ENCODE measurements at places on chromosomes 4 and X. TPM values are rescaled to one million over a fixed set of nuclear protein-coding genes. Genes with fewer than 3 reads are reported as not detected.

SOX3 gene
- total RNA-seq = 2.3 TPM

ELF4 gene
- total RNA-seq = 3.7 TPM

MFAP3L gene
- total RNA-seq = 18.2 TPM

TLR1 gene
- 11.0 TPM for total RNA-seq

PDLIM3 gene
- 45.3 TPM for total RNA-seq

FOXR2 gene
- total RNA-seq = not detected

DNA sequence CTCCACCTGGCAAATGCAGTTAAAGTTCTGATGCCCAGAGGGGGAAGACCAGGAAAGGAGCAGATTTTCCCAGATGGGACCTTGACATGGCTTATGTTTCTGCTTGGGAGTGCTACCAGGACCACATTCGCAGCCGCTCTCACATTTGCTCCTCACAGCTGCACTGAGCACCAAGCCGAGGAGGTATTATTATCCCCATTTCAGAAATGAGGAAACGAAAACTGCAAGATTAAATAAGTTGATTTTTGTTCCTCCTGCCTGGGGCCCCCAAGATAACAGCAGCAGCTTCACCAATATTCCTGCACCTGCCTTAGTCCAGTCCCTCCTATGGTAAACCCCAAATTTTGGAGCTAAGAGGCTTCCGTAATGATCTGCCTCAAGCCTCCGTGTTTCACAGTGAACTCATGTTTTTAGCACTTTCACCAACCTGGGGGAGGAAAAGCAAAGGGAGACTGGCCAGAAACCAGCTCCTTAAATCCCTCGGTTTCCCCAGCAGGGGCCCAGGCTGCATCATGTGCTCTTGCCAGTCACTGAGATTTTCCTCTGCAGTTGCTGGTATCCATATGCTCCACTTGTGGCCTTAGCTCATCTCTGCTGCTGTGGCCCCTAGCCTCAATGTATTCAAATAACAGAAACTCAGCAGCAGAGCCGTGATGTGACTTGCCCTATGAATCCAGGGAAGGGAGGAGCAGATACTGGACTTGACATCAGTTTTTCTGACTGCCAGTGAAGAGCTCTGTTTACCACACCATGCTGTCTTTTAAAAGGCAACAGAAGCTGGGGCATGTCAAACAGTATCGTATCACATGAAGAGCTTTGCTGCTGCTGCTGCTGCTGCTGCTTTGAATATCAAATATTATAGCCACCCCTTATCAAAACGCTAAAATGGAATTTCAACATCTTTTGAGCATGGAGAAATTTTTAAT, 95.5 kb upstream of the KLHL13 start:
- no peak overlapping the region for H3K27ac ChIP-seq
- no peak overlapping the region for H3K4me3 ChIP-seq
- DNase-seq = peak; percentile 17

GRCh38 chr4:38856046-38856445, 571 bp downstream of the TLR6 start:
- DNase-seq = no peak
- no peaks in the 10 kb centered on the region for H3K4me1 ChIP-seq
- H3K4me3 ChIP-seq = peak overlapping the region; percentile 31
- H3K36me3 ChIP-seq = no peaks in the 10 kb centered on the region
- H3K27ac ChIP-seq = no peak overlapping the region

DNA sequence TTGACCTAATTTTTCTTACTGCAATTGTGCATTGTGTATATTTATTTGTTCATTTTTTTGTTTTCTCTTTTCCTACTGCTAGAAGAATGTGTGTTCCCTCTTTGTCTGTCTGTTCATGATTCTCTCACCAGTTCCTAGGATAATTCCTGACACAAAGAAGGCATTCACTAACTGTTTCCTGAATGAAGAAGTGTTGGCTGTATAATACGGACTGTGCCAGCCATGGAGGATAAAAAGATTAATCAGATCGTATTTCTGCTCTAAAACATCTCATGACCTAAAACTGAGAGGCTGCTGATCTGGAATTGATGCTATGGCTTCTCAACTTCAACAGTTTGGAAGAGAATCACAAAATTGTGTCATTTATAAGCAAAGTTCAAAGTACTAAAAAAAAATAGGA, 563.1 kb upstream of the FRG1 start:
- no peak for DNase-seq
- H3K4me1 ChIP-seq = no peaks in the 10 kb centered on the region
- no peaks in the 10 kb centered on the region for H3K36me3 ChIP-seq
- no peaks in the 10 kb centered on the region for H3K27me3 ChIP-seq
- peak overlapping the region; percentile 11 for H3K27ac ChIP-seq
- no peak overlapping the region for H3K4me3 ChIP-seq

- no peak for DNase-seq
- no peaks in the 10 kb centered on the region for H3K27me3 ChIP-seq
Observed at GRCh38 chrX:84189125-84189524, 1.1 kb upstream of the RPS6KA6 start.

GRCh38 chr4:94277534-94277933, 65.1 kb downstream of the HPGDS start:
- H3K27ac ChIP-seq = no peak overlapping the region
- H3K4me3 ChIP-seq = no peak overlapping the region
- no peak for DNase-seq
- no peaks in the 10 kb centered on the region for H3K27me3 ChIP-seq
- H3K4me1 ChIP-seq = no peaks in the 10 kb centered on the region

- no peak overlapping the region for H3K27ac ChIP-seq
- no peaks in the 10 kb centered on the region for H3K27me3 ChIP-seq
- no peak overlapping the region for H3K4me3 ChIP-seq
Observed at GRCh38 chrX:40131654-40132337, 34.0 kb upstream of the BCOR start.

DNA sequence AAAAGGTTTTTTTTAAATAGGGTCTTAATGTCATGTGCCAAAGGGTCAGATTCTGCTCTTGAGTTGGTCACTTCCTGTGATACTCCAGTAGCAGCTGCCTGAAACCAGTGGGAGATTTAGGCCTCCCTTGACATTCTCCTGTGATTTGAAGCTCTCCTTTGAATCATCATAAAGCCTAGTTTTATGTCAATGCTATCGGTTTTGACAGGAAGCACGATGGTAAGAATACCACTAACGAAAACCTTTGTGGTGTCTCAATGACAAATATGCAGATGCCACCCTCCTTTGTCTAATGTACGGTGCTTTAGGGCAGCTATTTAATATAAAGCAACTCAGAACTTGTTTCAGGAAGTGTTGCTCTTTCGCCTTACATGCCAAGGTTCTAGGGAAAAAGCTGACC, 44.2 kb downstream of the CCNI start:
- peaks cover 23% of the 10 kb centered on the region for H3K36me3 ChIP-seq
- no peak overlapping the region for H3K27ac ChIP-seq
- DNase-seq = no peak
- no peaks in the 10 kb centered on the region for H3K27me3 ChIP-seq

DNA sequence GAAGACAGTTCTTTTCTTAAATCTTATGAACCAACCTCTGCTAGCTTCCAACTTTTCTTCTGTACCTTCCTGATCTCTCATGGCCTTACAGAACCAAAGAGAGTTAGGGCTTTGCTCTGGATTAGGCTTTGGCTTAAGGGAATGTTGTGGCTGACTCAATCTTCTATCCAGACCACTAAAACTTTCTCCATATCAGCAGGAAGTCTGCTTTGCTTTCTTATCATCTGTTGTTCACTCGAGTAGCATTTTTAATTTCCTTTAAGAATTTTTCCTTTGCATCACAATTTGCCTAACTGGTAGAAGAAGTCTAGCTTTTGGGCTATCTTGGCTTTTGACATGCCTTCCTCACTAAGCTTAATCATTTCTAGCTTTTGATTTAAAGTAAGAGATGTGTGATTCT, 167.0 kb downstream of the TBCK start:
- H3K4me1 ChIP-seq = no peaks in the 10 kb centered on the region
- no peak for DNase-seq
- no peak overlapping the region for H3K4me3 ChIP-seq
- no peaks in the 10 kb centered on the region for H3K36me3 ChIP-seq
- no peaks in the 10 kb centered on the region for H3K27me3 ChIP-seq

DNA sequence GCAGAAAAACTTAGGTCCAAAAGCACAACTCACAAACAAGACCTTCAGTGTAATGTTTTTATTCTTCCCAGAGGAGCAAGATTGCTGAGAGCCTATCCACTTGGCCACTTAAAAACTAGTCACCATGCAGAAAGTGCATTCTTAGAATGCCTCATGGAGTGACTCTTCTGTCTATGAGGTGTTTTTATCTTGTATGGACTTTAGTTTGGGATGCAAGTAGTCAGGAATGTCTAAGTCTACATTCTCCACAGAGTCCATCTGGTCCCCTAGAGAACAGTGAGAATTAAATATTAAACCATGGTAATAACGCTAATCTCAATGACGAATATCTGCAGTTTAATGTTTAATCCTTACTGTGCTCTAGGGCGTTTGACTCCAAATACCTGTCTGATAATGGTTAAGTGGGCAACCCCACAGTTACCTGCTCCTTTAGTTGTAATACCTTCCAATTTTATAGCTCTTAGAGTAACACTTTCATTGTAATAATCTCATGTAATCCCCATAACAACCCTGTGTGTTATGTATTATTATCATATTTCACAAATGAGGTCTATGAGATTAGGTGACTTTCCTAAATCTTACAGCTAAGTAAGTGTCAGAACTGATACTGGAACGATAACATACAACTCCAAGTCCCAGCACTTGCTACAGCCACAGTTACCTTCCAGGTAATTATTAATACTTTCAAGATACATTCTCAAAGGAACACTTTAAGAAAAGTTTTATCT, 235.6 kb upstream of the JADE1 start:
- no peak overlapping the region for H3K4me3 ChIP-seq
- no peaks in the 10 kb centered on the region for H3K36me3 ChIP-seq

GRCh38 chr4:70778888-70779422, 57.2 kb downstream of the RUFY3 start:
- peak; percentile 2 for DNase-seq
- H3K4me1 ChIP-seq = no peaks in the 10 kb centered on the region
- no peaks in the 10 kb centered on the region for H3K27me3 ChIP-seq
- no peak overlapping the region for H3K4me3 ChIP-seq
- no peak overlapping the region for H3K27ac ChIP-seq

- H3K4me3 ChIP-seq = no peak overlapping the region
- H3K36me3 ChIP-seq = no peaks in the 10 kb centered on the region
- no peaks in the 10 kb centered on the region for H3K27me3 ChIP-seq
- no peak for DNase-seq
Observed at GRCh38 chr4:123127875-123128274, 205.5 kb upstream of the NUDT6 start.

GRCh38 chr4:52111995-52112394, 60.9 kb downstream of the SPATA18 start:
- no peak for DNase-seq
- H3K4me1 ChIP-seq = no peaks in the 10 kb centered on the region
- H3K27me3 ChIP-seq = no peaks in the 10 kb centered on the region

GRCh38 chr4:124212815-124213630, 499.5 kb downstream of the ANKRD50 start:
- H3K27me3 ChIP-seq = no peaks in the 10 kb centered on the region
- no peak overlapping the region for H3K27ac ChIP-seq
- DNase-seq = peak; percentile 53
- no peak overlapping the region for H3K4me3 ChIP-seq

DNA sequence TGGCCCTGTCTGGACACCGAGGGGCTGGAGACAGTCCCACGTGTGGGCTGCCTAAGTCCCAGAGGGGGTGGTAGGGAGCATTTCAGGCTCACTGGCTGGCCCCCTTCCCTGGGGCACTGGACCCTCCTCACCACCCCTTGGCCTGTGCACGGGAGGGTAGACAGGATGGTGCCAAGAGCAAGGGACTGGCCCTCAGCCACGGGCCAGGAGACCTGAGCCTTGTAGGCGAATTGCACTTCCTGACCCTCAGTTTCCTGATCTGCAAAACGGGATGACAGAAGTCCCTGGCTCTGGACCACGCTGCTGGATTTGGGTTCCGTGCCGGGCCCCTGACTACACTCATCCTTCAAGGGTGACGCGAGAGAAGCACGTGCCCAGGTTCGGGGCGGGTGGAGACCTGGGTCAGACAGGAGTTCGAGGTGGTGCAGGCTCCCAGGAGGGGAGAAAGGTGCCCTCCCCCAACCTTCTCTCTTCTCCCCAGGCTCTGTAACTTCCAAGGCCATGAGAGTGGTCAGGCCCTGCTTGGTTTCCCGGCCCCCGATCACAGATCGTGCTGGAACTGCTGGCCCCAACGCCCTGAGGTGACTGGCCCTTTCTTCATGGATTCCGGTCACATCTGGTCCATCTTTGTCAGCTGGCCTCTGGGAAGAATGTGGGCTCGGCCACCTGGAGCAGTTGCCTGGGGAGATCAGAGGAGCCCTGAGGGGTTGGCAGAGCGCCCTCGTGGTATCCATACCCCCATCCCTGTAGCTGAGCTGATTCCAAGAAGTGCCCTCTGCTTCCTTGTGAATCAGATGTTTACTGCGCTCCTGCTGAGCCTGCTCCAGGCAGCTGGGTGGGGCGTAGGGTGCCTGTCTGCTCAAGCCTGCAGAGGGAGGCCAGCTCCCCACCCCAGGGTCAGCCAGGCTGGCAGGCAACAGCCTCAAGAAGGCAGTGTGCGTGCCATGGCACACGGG, 3.3 kb downstream of the SH3BP2 start:
- H3K27ac ChIP-seq = peak overlapping the region; percentile 72
- H3K27me3 ChIP-seq = peaks cover 8% of the 10 kb centered on the region
- peaks cover 97% of the 10 kb centered on the region for H3K4me1 ChIP-seq
- DNase-seq = no peak
- peaks cover 21% of the 10 kb centered on the region for H3K36me3 ChIP-seq

- DNase-seq = no peak
- H3K4me1 ChIP-seq = no peaks in the 10 kb centered on the region
- no peaks in the 10 kb centered on the region for H3K36me3 ChIP-seq
- no peak overlapping the region for H3K4me3 ChIP-seq
- no peaks in the 10 kb centered on the region for H3K27me3 ChIP-seq
Observed at GRCh38 chrX:3950373-3950772, 236.9 kb upstream of the PRKX start.

GRCh38 chr4:86130160-86130933, 229.5 kb downstream of the MAPK10 start:
- no peaks in the 10 kb centered on the region for H3K27me3 ChIP-seq
- H3K4me1 ChIP-seq = no peaks in the 10 kb centered on the region
- H3K4me3 ChIP-seq = no peak overlapping the region
- H3K27ac ChIP-seq = no peak overlapping the region
- H3K36me3 ChIP-seq = no peaks in the 10 kb centered on the region

- no peak overlapping the region for H3K4me3 ChIP-seq
- DNase-seq = no peak
- no peaks in the 10 kb centered on the region for H3K36me3 ChIP-seq
- no peaks in the 10 kb centered on the region for H3K27me3 ChIP-seq
Observed at GRCh38 chr4:74855879-74856278, 61.6 kb upstream of the BTC start.

- no peak overlapping the region for H3K27ac ChIP-seq
- no peak overlapping the region for H3K4me3 ChIP-seq
- no peaks in the 10 kb centered on the region for H3K4me1 ChIP-seq
- peaks cover under 1% of the 10 kb centered on the region for H3K36me3 ChIP-seq
- no peaks in the 10 kb centered on the region for H3K27me3 ChIP-seq
Observed at GRCh38 chr4:76108467-76109181, 34.1 kb downstream of the ART3 start.

GRCh38 chr4:91288702-91289311, 1015.0 kb upstream of the GRID2 start:
- no peak overlapping the region for H3K4me3 ChIP-seq
- no peaks in the 10 kb centered on the region for H3K4me1 ChIP-seq
- no peak overlapping the region for H3K27ac ChIP-seq
- DNase-seq = no peak
- H3K36me3 ChIP-seq = no peaks in the 10 kb centered on the region
